Lower lobe of right lung (tissue), 2 donors: ENCODE measurements at places on chromosomes 11 and 22.

GRCh38 chr22:40552070-40552469 is 84.4 kb downstream of the MRTFA start:
- DNase-seq: no peak

- DNase-seq: no peak
Measured at GRCh38 chr11:104254347-104254746, 90.4 kb upstream of the PDGFD start.

DNA sequence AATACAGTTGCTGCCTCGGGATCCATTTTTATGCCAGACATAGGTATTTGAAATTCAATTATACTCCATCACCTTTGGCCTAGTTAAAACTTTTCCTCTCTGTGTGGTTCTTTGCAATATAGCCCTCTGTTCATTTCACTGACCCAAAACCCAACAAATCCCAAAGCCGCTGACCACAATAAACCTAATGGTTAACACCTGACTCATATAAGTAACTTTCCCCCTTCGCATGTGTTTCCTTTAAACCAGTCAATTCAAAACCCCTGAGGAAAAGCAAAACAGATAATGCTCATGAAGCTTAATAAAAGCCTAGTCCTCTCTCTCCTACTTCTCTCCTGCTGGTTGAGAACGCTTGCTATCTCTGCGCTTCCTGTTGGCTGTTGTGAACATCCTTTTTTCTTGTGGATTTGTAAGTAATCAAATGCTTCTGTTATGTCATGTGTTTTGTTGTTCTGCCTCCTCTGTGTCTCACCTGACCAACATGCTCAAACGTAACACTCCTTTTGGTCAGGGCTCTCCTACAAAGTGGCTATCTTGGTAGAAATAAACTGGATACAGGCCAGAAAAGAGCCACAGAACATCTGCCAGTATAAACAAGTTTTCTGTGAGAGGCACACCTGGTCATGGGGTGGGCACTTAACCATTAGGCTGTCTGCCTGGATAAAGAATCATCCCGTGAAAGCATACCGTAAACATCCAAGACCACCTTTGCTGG is 652.6 kb downstream of the METTL15 start:
- no peak for DNase-seq

- DNase-seq: no peak
Measured at GRCh38 chr11:121723246-121723741, 270.5 kb upstream of the SORL1-AS1 start.

- DNase-seq: peak; percentile 54
Measured at GRCh38 chr11:13207665-13208594, 69.7 kb upstream of the BMAL1 start.

DNA sequence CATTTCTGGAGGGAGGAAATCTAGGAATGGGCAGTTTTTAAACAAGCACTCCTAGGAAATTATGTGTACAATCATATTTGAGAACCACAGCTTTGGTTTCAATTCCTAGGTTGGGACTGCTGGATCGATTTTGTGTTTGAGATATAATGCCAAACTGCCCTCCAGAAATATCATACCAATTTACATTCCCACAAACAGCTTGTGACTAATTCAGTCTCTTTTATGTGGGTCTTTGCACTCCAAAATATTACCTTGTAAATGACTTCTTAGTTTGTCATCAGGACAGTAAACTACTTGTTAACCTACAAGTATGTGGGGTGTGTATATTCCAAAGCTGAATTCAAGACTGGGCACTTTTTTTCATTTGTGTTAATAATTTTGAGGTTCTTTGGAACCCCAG is 9.8 kb upstream of the BARX2 start:
- no peak for DNase-seq

DNA sequence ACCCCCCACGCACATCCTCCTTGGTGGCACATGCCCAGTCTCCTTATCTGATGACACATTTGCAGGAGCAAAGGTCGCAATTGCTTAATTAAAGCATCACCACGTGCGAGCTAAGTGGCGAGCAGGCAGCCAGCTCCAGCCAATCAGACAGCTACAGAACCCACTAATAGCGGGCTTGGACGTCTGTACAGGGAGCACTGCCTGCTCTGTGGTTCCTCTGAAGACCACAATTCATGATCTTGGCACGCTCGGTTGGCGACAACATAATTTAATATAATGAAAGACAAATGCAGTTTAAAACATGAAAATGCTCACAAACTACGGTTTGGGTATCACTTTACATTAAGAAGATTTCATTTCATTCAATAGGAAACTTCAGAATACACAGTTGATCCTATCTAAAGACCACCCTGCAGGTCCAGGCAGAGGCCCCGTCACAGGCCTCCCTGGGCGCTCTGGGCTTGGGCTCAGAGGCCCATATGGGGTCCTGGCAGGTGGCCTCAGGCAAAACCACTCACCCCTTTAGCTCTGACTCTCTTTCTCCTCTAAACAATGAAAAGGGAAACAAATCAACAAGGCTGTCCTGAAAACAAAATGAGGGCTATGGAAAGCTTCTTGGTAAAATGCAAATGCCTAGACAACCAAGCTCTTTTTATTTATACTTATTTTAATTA is 10.4 kb downstream of the PACSIN2 start:
- DNase-seq: peak; percentile 59

- no peak for DNase-seq
Measured at GRCh38 chr11:76194872-76195668, 11.2 kb downstream of the WNT11 start.

DNA sequence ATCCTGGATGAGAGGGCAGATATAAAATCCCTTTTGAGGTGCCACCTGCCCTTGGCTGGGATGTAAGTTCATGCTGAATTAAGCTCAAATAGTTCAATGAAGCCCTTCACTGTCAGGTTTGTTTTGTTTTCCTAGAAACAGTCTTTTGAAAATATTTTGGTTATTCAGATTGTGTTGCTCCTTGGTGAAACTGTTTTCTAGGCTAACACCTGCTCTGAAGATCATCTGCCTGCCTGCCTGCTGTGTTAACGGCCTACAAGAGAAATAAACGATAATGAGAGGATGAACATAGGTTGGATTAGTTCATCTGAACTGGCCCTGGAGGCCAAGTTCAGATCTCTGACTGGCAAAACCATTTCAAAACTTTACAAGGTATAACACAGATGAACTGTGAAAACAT is 67.4 kb downstream of the ZBTB44 start:
- no peak for DNase-seq

GRCh38 chr11:75246671-75247350 is 6.2 kb downstream of the TPBGL start:
- DNase-seq: no peak

DNA sequence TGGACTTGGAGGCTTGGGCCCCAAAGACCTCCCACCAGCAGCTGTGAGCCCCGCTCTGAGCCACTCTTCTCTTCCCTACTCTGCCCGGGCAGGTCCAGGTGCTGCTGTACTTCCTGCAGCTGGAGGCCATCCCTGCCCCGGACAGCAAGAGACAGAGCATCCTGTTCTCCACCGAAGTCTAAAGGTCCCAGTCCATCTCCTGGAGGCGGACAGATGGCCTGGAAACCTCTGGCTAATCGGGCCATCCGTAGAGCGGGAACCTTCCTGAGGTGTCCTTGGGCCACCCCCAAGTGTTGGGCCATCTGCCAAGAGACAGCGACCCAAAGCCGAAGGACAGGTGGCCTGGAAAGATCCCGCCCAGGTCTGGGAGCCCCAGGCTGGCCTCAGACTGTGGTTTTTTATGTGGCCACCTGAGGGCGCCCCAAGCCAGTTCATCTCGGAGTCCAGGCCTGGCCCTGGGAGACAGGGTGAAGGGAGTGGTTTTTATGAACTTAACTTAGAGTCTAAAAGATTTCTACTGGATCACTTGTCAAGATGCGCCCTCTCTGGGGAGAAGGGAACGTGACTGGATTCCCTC is 135.1 kb downstream of the BCR start:
- DNase-seq: peak; percentile 69

DNA sequence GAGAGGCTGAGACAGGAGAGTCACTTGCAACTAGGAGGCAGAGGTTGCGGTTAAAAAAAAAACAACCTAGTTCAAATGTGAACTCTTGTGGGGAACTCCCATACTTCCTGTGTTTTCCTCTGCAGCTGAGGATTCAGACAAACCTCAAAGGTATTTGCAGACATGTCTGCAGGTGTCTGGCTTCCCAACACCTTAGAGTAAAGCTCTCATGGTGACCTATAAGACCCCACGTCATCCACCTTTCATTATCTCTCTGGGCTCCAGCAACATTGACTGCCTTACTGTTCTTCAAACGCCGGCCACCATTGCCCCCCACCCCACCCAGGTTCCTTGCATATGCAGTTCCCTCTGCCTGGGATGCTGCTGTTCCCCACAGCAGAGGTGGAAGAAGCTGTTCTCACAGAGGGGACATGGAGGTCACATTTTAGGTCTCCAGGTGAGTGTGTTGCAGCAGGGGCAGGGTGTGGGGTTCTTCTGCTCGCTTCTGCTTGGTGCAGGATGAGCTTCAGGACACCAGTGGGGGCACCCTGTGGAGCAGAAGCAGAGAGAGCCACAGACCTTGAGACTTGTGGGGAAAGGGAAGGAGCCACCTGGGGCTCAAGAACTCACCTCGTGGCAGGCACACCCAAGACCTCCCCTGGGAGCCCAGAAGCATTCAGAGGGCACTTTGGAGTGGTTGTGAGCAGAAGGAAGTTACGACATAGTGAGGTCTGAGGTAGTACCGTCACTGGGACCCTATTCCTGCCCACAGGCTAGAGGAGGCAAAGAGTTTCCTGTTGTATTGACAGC is 203.2 kb downstream of the CSNK2A3 start:
- no peak for DNase-seq

DNA sequence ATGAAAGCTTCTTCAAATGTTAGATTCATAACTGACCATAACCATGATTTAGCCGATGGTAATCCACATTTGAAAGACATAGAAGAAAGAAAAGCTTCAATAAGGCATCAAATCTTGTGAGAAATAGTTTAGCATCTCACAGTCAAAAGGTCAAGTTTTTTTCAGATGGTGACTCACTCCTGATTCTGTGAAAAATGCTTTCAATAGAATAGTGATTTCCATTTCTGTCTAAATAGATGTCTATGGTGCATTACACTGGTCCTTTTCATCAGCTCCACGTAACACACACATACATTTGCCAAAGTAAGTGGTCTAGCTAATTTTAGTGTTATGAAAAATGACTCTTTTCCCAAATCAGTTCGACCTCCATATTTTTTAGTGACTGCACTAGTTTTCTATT is 139.2 kb downstream of the LRRC4C start:
- DNase-seq: no peak

DNA sequence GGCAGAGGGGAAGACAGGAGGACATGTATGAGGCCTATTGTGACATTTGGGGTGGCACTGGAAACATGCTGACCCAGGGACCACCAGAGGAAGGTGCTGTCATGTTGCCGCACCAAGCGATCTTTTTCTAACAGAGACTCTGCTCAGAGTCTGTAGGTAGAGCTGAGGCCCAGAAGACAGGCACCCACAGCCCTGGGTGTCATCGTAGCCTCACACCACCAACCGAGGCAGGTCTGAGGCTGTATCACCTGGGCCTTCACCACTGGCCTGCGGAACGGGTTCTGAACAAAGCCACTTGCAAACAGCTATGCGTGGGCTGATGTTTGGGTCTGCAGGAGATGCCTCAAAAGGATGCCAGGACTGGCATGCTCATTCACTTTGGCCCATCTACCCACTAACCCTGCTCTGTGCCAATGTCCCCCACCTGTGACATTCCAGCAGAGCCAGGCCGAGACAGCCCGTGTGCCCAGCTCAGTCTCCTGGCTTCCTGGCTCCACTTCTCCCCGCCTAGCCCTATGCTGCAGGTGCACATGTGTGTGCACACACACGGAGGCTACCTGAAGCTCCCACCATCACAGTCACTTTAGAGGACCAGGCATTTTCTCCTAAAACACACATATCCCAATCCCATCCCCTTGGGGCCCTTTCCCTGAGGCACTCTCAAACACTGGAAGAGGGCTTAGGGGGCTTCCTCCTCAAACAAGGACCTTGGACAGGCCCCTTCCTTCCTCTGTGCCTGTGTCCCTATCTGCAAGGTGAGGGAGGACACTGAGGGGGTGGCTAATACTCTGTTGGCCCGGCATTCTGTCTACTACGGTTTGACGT is 3.6 kb downstream of the TRIM29 start:
- DNase-seq: peak; percentile 20

DNA sequence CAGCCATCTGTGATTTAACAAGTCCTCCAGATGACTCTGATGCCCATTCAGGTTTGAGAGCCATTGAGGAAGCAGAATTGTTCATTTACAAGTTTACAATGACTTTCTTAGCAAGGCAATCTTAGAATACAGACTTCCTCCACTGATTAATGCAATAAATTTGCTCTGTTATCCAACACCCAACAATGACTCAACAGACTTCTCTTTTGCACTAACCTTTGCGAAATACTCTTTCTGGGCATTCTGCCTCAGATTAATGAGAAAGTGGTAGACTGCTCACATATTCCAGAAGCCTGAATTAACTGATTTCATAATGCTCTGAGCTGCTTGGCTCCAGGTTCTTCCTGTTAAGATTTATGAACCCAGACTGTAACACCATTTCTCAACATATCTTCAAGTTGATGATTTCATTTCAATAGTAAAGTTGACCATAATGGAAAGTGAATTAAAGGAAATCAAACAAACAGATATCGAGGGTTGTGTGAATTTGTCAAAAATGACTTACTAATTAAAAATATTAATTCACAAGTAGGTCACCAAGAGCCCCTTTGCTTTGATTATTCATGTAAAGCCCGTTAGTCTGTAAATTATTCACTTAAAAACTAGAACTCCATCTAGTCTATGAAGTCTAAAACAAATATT is 70.5 kb upstream of the BLID start:
- DNase-seq: no peak

GRCh38 chr22:37907036-37907954 is 1.2 kb downstream of the MICALL1 start:
- no peak for DNase-seq

GRCh38 chr11:120056301-120057027 is 81.4 kb downstream of the TRIM29 start:
- no peak for DNase-seq

GRCh38 chr11:74505911-74506310 is 12.4 kb upstream of the LIPT2 start:
- DNase-seq: no peak

GRCh38 chr22:47621253-47621652 is 858.8 kb downstream of the TBC1D22A start:
- no peak for DNase-seq

GRCh38 chr11:101444851-101445250 is 139.0 kb downstream of the TRPC6 start:
- no peak for DNase-seq

DNA sequence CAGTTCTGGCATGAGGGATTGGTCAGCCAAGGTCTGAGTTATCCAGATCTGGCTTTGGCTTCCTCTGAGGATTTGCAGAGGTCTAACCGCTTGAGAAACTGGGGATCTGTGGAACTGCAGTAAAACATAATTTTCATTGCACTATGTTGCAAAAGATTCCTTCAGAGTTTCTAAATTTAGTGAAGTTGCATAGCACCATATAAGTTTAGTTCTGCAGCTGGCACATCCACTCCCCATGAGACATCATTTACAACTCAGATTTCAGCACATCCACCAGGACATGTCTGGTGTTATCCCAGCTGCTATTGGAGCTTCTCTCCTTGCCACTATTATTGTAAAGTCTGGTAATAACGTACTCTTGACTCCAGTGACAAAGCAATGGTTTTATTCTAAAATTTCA is 181.5 kb downstream of the CWF19L2 start:
- no peak for DNase-seq

GRCh38 chr22:23147617-23148387 is 2.5 kb downstream of the RAB36 start:
- DNase-seq: no peak

GRCh38 chr11:81658722-81659121 is 1074.9 kb downstream of the FAM181B start:
- DNase-seq: no peak

GRCh38 chr11:129383060-129383459 is 7.4 kb downstream of the BARX2 start:
- no peak for DNase-seq
